ENCODE measurements at places on chromosomes 5 and 9.

GRCh38 chr9:121674017-121674416 lies 22.6 kb downstream of the DAB2IP start:
- peak; percentile 29 for DNase-seq

GRCh38 chr9:86099701-86100364 lies 475 bp upstream of the GOLM1 start:
- DNase-seq, result peak; percentile 63

- no peak for DNase-seq
Observed at GRCh38 chr5:93589152-93589828, 6.3 kb downstream of the NR2F1 start.

DNA sequence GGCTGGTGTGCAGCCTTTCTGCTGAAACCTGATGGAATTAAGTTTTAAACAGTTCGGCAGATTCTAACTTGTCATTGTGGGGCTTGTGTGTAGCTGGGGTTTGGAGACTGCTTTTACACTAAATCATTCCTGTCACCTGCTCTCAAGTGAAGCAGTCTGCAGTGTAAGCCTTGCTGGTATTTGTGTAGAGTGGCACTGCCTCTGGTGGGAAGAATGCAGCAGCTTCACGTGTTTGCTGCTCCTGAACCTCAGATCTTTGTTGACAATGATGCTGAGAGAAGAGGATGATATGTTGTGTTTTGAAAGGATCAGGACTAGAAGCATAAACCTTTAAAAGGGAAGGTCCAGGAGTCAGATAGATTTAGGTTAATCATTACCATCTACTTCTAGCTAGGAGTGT lies 88.1 kb downstream of the KDM4C start:
- DNase-seq, result no peak

- DNase-seq, result no peak
Observed at GRCh38 chr9:107054146-107054545, 191.2 kb downstream of the ZNF462 start.

- DNase-seq, result no peak
Observed at GRCh38 chr9:31623511-31623910, 760.9 kb upstream of the ACO1 start.

- DNase-seq, result no peak
Observed at GRCh38 chr9:108443741-108444140, 412.0 kb downstream of the ACTL7B start.

DNA sequence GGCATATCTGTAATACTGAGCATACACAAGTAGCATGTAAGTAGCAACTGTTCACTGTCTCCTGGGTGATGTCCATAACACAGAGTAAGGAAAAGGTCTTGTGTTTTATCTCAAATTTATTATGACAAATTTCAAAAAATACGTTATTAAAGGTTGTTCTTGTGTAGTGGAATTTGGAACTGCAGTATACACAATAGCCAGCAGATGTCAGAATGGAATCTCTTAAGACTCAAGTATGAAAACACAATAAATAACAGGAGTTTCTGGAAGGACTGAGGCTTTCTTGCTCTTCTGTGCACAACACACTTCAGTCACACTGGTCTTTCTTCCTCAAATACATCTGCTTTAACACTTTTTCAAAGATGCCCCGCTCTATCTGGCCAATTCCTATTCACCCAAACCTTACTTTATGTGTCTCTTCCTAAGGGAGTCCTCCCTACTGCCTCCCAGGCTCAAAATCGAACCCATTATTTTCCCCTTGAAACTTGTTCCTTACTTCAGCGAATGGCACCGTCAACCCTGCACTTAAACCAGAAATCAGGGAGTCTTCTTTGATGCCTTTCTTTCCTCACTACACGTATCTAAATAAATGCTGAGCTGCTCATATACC lies 6.5 kb upstream of the FBXO10 start:
- DNase-seq, result peak; percentile 40

GRCh38 chr5:105639511-105639910 lies 2031.2 kb downstream of the EFNA5 start:
- DNase-seq, result no peak

- no peak for DNase-seq
Observed at GRCh38 chr5:56803025-56803424, 12.3 kb upstream of the MAP3K1 start.

DNA sequence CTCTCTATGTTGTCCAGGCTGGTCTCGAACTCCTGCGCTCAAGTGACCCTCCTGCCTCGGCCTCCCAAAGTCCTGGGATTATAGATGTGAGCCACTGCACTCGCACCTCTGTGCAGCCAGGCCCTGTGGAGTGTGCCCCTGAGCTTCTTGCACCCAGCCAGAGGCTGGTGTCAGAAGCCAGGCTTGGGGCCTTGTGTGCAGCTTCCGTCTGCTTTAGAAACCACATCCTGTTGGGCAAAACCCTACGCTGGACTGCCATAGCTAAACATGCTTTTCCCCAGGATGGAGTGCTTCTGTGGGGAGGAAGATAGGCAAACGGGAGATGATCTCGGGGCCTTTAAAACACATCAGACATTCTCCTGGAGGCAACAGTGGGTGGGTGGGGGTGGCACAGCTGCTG lies 40.1 kb downstream of the PRRT1B start:
- DNase-seq, result peak; percentile 86

DNA sequence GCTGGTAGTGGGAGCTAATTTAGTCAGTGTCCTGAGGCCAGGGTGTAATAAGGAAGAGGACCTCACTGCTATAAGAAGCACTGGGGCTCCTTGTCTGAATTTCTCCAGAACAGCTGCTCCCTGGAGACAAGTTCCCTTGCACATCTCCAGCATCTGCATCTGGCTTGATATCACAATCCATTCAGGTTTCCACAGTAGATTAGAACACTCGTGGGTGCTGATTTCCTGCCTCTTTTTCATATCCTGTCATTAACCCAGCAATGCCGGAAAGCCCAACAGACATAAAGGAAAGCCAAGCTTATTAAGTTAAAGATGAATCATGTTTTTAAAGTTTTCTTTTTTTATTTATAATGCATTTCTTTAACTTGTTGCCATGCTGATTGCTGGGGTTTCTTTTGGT lies 232.3 kb upstream of the WWC1 start:
- DNase-seq, result no peak

- no peak for DNase-seq
Observed at GRCh38 chr5:113236536-113237288, 198.1 kb downstream of the TSSK1B start.

- no peak for DNase-seq
Observed at GRCh38 chr5:161530700-161531099, 15.8 kb downstream of the GABRB2 start.

- DNase-seq, result peak; percentile 93
Observed at GRCh38 chr5:160508780-160509361, 87.2 kb downstream of the PTTG1 start.

DNA sequence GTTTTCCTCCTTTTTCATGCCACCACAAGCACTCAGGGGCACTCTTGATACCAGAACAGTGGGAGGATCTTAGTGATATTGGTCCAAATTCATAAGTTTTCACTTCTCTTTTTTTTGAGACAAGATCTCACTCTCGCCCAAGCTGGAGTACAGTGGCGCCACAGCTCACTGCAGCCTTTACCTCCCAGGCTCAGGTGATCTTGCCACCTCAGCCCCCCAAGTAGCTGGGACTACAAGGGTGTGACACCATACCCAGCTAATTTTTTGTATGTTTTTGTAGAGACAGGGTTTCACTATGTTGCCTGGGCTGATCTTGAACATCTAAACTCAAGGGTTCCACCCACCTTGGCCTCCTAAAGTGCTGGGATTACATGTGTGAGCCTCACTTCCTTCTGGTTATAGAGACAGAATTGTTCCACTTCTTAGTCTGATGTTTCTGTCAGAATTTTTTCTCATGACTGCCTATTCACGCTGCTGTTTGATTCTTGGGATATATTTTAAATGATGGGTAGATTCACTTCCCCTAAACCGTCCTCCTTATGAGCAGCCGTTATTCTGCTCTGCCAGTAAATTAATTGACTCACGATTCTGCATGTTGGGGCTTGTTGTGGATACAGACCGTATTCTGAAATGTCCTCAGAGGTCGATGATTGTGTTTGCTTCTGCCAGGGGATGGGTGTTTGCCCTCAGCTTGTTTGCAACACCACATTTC lies 30.8 kb downstream of the MTAP start:
- peak; percentile 72 for DNase-seq

DNA sequence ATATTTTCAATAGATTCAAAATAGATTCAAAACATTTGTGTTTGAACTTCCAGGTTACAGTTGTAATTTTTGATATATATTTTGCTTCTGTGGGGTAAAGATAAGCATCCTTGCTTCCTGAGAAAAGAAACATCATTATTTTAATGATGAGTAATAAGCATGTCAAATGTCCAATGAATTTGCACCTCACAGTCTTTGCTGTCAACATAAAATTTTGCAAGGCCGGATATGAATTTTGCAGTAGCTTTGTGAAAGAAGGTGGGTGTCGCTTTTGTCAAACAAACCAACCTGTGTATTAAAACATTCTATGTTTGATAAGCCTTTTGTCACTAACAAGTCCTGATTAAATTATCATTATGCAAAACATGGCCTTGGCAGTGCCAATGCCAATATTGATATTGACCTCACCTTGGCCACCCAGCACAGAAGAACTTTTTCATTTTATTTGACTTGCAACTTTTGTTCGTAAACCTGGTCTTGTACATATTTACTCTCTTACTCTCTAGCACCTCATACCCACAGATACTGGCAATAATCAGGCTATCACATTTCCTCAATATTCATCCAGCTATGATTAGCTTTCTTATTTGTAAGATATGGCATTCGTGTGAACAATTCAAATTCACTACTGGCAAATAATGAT lies 645.0 kb upstream of the KLF4 start:
- no peak for DNase-seq

- DNase-seq, result peak; percentile 69
Observed at GRCh38 chr5:112923148-112923917, 1.3 kb upstream of the REEP5 start.
